ENCODE measurements at places on chromosomes 11 and 22.

- no peak for DNase-seq
These were observed 1.1 kb downstream of the GATD1 start for GRCh38 chr11:776263-776560.

- no peak for DNase-seq
These were observed 177.1 kb downstream of the LRRC4C start for GRCh38 chr11:41282395-41282794.

DNA sequence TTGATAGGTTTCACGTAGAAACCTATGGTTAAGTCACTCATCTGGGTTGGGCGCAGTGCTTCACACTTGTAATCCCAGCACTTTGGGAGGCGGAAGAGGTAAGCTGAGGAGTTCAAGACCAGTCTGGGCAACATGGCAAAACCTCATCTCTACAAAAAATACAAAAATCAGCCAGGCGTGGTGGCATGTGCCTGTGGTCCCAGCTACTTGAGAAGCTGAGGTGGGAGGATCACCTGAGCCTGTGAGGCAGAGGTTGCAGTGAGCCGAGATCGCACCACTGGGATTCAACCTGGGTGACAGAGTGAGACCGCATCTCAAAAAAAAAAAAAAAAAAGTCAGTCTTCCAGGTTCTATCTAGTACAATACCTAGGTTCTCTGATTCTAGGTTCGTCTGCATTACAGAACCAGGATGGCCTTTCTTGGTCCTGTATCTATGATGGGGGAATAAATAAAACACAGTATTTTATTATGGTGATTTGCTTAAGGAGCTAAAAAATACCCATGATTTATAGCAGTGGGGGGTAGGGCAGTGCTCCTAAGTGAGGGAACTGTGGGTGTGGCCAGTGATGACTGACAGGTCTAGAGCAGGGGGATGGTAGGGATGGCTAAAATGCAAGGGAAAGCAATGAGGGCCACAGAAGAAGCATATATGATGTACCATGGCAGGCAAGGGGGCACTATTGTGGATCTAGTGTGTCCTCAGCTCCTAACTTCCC lies 65.5 kb upstream of the NUP160 start:
- no peak for DNase-seq

- no peak for DNase-seq
These were observed 8.0 kb upstream of the OR52J3 start for GRCh38 chr11:5038341-5038740.

DNA sequence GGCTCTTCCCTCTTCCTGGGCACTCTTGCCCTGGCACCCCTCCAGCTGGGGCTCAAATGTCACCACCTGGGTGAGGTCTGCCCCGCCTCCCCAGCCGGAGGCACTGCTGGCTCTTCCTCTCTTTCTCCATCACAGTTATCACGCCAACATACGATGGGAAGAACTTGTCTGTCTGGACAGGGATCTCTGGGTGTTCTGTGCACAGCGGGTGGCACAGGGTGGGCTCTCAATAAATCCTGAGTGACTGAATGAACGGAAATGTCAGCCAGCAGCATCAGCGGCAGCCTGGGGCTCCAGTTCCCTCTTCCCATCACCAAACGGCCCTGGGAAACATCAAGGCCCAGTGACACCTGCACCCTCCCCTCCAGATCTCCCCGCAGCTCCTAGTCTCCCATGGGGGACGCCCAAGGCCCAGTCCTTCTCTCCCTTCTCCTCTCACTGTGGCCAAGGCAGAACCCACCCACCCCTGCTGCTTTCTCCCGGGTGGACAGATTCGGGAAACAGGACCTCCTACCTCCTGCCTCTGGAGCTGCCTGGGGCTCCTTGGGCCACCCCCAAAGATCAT lies 440 bp upstream of the SLC25A45 start:
- DNase-seq, result no peak
